Stimulated activated CD8-positive, alpha-beta memory T cell treated with anti-CD3 and anti-CD28 coated beads, Interleukin-2, amount 100 ng/mL, for 1 hour (primary cell): ENCODE measurements at places on chromosomes 11 and 22.

GRCh38 chr11:61532134-61533038, 23.8 kb downstream of the LRRC10B start:
- no peak for DNase-seq

- DNase-seq = no peak
Measured at GRCh38 chr22:32776397-32776796, 25.1 kb upstream of the TIMP3 start.

GRCh38 chr11:63459586-63459985, 31.4 kb downstream of the PLAAT5 start:
- DNase-seq = no peak

DNA sequence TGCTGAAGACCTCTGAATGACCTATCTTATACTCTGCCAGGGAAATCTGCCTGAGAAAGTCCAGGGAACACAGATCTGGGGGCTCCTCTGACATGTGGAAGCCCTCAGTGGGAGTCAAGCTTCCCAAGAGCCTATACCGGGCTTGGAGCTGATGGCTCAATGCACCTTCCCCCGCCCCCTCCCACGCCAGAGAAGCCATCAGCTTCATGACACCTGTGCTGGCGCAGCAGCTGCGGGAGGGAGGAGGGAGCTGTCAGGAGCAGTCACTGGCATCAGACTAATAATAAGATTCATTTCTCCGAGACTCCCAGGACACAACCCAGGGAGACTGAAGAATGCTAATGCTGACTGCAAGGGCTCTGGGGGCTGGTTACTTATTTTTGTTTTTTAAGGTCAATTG, 47.8 kb downstream of the SPATA19 start:
- no peak for DNase-seq

DNA sequence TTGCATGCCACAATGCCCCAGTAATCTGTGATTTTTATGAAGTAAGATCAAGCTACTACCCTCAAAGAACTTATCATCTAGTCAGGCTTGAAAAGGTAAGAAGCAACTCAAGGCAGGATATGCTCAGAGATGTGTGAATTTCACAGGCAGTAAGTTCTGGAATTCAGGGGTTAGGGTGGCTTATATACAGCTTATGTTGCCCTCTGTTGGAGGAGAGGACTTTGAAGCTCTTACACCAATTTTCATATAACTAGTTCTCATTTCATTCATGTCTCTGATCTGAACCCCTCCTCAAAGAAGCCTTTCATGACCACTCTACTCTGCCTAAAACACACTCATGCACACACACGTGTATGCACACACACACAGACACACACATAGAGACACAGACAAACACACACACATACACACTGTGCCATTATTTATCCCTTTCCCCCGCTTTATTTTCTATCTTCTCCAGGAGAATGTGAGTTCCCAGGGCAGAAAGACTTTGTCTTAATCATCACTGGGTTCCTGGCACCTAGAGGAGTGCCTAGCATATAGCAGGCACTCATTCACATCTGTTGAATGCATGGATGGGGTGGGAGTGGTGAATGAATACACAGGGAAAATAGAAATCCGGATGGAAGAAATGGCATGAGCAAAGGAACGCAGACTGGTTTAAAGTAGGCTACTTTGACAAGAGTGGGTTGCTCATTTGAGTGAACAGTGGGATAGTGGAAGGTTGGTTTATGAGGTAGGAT, 220.7 kb upstream of the ZBED5 start:
- DNase-seq = no peak

DNA sequence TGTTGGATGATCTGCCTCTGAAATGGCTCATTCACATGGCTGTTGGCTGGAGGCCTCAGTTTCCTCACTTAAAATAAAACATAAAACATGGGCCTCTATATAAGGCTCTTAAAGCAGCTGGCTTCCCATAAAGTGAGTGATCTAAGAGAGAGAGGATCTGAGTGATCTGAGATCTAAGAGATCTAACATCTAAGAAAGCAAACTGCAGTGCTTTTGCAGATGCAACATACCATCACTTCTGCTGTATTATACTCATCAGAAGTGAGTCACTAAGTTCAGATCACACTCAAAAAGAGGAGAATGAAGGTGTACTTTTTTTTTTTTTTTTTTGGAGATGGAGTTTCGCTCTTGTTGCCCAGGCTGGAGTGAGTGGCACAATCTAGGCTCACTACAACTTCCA, 18.1 kb upstream of the HSPA8 start:
- no peak for DNase-seq

DNA sequence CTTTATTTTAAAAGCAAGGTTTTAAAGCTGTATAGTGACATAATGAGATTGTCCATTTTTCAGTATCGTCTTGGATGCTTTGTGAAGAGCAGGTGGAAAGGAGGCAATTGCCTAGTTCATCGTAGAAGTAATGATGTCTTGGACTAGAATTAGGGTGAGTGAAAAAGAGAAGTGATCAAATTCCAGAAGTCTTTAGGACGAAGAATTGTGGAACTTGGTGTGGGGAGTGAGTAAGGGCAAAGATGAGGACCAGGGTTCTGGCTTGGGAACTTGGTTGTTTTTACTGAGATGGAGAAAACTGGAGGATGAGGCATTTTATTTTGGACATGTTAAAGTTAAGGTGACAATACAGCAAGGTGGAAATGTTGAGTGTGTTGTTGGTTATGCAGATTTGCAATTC, 1.2 kb downstream of the ILK start:
- no peak for DNase-seq
